Right lobe of liver (tissue), 6 donors: ENCODE measurements at places on chromosomes 4 and X. TPM values are rescaled to one million over a fixed set of nuclear protein-coding genes. Genes with fewer than 3 reads are reported as not detected.
A peak's percentile ranks its signal among the peaks of the same experiment; 100 is the strongest.

MAGEA6 gene
- not detected for total RNA-seq

TSPYL2 gene
- total RNA-seq = 8.8 TPM

DNA sequence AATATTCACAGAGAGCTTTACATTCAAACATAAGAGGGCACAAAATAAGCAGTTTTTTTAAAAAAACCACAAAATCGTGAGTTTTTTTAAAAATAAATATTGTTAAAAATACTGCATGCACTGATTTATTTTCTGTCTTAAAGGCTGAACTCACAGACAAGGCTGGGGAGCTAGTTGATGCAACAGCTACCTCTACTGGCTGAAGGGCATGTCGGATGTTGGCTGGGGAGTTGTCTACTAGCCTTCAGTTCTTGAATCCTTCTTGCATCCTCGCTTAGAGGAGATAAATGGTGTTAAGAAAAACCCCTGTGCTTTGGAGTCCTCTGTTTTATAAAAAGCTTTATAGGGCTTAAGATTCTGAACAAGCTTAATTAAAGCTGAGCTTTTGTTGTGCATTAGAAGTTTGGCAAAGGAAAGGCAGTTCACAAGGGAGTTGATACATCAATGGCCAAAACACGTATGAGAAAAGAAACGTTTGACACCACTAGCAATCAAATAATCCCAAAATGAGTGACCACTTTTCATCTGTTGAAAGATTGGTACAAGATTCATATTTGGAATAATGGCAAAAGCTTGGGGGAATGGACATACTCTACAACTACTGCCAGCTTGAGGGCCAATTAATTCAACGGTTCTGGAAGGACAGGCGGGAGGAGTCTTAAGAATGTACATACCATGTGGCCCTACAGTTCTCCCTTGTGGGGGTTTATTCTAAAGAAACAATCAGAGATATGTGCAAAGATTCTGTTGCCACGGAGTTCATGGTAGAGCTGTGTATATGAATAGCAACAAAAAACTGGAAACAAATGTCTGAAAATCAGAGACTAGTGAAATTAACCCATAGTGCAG lies 94.7 kb downstream of the SEL1L3 start:
- no peaks in the 10 kb centered on the region for H3K4me1 ChIP-seq
- H3K36me3 ChIP-seq = peaks cover 2% of the 10 kb centered on the region
- no peak overlapping the region for H3K27ac ChIP-seq

- peaks cover 20% of the 10 kb centered on the region for H3K4me1 ChIP-seq
- peak; percentile 65 for DNase-seq
- no peaks in the 10 kb centered on the region for H3K27me3 ChIP-seq
- H3K27ac ChIP-seq = no peak overlapping the region
Measured at GRCh38 chr4:32775049-32775448, 2054.9 kb downstream of the PCDH7 start.

DNA sequence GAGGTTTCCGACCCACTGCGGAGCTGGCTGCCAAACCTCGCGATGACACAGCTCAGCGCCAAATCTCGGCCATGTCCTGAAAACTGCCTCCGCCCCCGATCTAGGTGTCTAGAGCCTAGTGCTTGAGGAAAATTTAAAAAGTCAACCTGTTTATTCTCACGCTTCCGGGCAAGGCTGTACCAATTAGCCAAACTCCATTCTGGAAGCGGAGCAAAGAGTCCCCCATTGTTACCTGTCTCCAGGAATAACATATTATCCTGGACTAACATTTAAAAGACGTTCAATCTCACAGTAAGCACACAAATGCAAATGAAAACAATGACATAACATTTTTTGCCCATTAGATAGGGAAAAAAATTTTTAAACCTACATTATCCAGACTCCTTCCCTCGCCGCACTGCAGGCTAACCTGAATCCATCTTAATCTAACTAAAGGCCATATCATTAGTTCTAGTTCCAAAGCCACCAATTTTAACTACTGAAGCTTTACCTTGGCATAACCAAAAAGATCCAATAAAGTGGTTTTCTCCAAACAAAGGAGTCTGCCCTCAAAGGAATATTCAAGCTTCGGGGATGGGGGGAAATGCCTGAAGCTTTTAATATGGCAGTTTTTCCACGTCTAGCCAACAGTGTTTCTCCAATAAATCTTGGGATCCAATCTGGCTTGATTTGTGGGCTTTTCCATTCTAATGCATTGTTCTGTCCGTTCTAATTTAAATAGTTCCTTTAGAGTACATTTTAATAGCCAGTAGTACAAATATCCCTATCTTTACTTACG lies 1.9 kb downstream of the HUWE1 start:
- peak overlapping the region; percentile 30 for H3K4me3 ChIP-seq
- no peaks in the 10 kb centered on the region for H3K36me3 ChIP-seq
- no peak overlapping the region for H3K27ac ChIP-seq
- H3K27me3 ChIP-seq = no peaks in the 10 kb centered on the region
- H3K4me1 ChIP-seq = no peaks in the 10 kb centered on the region

- no peak overlapping the region for H3K27ac ChIP-seq
- DNase-seq = no peak
- no peaks in the 10 kb centered on the region for H3K27me3 ChIP-seq
- H3K36me3 ChIP-seq = no peaks in the 10 kb centered on the region
- no peaks in the 10 kb centered on the region for H3K4me1 ChIP-seq
Measured at GRCh38 chrX:153588782-153589446, 10.0 kb downstream of the CCNQ start.

DNA sequence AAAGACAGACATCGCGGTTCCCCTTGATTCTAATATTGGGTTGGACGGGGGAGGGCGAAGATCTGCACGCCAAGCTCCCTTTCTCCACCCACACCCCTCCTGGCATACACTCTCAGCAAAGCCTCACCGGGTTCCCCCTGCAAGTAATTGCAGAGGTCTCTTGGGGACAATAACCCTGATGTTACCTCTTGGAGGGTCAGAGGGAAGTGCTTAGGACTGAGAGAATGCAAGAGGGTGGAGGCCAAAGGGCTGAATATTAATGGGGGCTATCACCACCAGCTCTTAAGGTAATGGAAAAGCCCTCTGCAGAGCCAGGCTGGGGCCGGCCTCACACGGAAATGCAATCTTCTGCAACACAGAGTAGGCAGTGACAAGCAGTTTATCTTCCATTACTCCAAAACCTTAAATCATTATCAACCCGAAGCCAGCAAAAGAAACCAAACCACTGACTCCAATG lies 344.1 kb upstream of the GATB start:
- H3K4me3 ChIP-seq = no peak overlapping the region
- no peaks in the 10 kb centered on the region for H3K27me3 ChIP-seq
- no peak overlapping the region for H3K27ac ChIP-seq
- H3K36me3 ChIP-seq = no peaks in the 10 kb centered on the region
- H3K4me1 ChIP-seq = no peaks in the 10 kb centered on the region
- no peak for DNase-seq

DNA sequence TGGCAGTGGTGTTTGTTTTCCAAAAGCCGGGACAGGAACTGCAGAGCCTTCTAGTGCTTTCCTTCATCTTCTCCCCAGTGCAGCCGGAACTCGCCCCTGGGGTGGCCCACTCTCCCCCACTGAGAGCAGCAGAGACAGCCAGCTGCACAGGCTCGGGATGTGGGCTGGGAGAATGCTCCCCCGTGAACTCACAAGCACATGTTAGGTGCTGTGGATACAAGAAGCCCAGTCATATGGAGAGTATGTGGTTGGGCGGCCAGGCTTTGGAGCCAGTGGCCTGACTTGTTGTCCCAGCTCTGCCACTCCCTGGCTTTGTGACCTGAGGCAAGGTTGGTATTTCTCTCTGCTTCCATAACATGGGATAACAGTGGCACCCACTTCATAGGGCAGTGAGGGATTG lies 9.4 kb upstream of the KIAA0232 start:
- H3K27me3 ChIP-seq = no peaks in the 10 kb centered on the region
- no peaks in the 10 kb centered on the region for H3K4me1 ChIP-seq
- peak overlapping the region; percentile 55 for H3K27ac ChIP-seq
- H3K4me3 ChIP-seq = no peak overlapping the region

DNA sequence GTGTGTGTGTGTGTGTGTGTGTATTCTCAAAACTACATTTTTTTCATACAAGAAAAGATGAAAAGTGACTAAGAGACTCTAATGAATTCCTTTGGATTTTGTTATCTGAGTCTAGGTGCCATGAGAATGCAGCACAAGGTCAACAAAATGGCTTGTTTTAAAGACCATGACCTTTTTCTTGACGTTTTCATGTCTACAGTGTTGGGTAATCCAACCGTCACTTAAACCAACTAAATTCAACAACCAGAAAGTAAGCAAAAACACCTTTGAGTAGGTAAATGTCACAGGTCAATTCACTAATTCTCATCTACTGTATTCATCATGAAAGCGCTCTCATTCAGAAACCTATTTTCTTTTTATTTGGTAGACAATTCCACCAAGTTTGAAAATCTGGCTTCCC lies 3.1 kb downstream of the SMARCA1 start:
- H3K4me3 ChIP-seq = no peak overlapping the region
- H3K27me3 ChIP-seq = no peaks in the 10 kb centered on the region
- no peaks in the 10 kb centered on the region for H3K4me1 ChIP-seq

- no peak for DNase-seq
- no peak overlapping the region for H3K27ac ChIP-seq
- H3K4me3 ChIP-seq = no peak overlapping the region
Measured at GRCh38 chr4:151753056-151753455, 7.8 kb downstream of the GATB start.

GRCh38 chr4:102612210-102612609 lies 111.1 kb downstream of the NFKB1 start:
- no peak for DNase-seq
- H3K27me3 ChIP-seq = no peaks in the 10 kb centered on the region
- peaks cover 56% of the 10 kb centered on the region for H3K36me3 ChIP-seq
- H3K4me1 ChIP-seq = no peaks in the 10 kb centered on the region
- H3K4me3 ChIP-seq = no peak overlapping the region
- peak overlapping the region; percentile 49 for H3K27ac ChIP-seq

GRCh38 chrX:65480960-65481359 lies 53.6 kb downstream of the LAS1L start:
- no peak overlapping the region for H3K27ac ChIP-seq
- no peak for DNase-seq
- no peak overlapping the region for H3K4me3 ChIP-seq
- H3K36me3 ChIP-seq = no peaks in the 10 kb centered on the region
- no peaks in the 10 kb centered on the region for H3K27me3 ChIP-seq

DNA sequence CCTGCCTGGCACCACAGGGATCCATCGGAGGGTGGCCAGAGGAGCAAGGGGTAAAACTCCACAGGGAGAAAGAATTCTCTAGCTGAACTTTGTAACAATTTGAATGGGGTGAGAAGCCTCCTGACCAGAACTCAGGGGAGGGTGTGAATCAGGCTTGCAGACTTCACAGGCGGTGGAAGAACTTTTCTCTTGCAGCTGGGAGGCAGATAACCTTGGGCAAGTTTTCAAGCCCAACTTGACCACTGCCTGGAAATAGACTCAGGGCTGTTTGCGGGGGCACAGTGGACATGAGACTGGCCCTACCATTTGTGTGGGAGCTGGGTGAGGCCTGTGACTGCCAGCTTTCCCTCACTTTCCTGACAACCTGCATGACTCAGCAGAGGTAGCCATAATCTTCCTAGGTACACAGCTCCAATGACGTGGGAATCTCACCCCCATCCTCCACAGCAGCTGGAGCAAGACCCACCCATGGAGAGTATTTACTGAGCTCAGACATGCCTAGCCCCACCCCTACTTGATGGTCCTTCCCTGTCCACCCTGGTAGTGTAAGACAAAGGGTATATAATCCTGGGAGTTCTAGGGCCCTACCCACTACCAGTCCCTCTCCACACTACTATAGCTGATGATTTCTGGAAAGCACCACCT lies 210.0 kb upstream of the AGTR2 start:
- no peak for DNase-seq
- no peak overlapping the region for H3K4me3 ChIP-seq
- no peaks in the 10 kb centered on the region for H3K4me1 ChIP-seq
- H3K27ac ChIP-seq = no peak overlapping the region
